ENCODE measurements at places on chromosomes 16 and 17.

- no peak for DNase-seq
Measured at GRCh38 chr17:45077643-45078042, 16.5 kb downstream of the NMT1 start.

DNA sequence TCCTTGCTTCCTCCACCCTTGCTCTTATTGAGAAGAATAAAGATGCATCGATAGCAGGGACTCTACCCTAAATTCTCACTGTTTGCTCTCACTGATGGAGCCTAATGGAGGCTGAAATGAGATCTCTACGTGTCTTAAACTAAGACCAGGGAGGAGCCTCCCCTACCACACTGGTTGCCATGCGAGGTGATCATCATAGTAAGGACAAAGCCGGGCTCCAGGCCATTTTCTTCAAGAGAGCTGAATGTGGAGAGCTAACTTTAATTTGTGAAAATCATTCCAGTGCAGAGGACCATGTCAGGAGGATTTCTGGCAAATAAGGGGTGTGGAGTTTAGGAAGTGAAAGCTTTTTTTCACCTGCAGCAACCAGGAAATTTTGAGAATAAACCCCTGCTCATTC lies 5.6 kb downstream of the CDH11 start:
- no peak for DNase-seq

DNA sequence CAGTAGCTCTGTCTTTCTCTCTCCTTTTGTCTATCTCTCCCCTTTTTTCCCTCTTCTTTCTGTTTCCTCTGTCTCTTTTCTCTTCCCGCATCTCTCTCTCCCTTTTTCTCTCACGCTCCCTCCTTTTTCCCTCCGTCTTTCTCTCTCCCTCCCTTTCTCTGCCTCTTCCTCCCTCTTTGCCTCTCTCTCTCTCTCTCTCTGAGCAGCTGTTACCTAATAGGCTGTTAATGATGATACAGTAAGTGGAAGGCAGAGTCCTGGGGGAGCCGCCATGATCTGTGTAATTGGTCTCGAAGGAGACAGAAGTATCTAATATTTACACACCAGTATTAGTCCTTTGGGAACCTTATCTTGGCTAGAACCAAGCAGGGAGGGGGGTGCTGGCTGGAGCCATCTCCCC lies 136.1 kb upstream of the CIBAR2 start:
- no peak for DNase-seq

- DNase-seq = no peak
Measured at GRCh38 chr17:45248132-45248957, 13.5 kb downstream of the SPATA32 start.

- no peak for DNase-seq
Measured at GRCh38 chr16:85614338-85615013, 1.4 kb downstream of the GSE1 start.

DNA sequence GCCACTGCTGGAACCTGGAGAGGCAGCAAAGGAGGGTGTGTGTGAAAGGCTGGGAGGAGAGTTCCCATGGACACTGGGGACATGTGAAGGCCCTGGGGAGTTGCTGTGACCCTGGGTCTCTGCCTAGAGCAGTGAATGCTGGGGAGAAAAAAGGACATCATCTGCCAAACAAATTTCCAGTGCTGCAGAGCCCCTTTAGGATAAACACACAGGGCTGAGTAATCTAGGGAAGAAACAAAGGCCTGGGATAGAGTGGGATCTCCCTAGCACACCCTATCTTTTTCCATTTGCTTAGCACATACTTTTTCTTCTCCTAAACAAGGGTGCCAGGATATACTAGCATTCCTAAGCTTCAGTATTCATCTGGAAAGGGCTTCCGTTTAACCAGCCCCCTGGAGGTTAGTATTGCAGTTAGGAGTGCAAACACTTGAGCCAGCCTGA lies 3.3 kb upstream of the HIGD1B start:
- no peak for DNase-seq

DNA sequence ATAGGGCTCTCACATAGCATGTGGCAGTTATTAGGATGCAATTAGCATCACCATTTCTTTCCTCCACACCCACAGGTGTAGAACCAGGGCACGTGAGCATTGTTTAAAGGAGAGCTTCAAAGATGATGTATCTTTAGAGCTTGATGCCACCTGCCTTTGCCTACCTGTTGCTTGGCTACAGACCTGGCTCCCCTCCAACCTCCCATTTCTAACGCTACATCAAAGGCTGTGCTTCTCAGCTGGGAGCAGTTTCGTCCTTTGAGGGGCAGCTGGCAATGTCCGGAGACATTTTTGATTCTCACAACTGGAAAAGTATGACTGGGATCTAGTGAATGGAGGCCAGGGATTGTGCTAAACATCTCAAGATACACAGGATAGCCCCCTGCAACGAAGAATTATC lies 78.5 kb upstream of the CLEC3A start:
- no peak for DNase-seq
